CD4-positive, alpha-beta T cell treated with Interleukin-6 at 100 ng/mL for 8 hours (primary cell): ENCODE measurements at places on chromosomes 5 and 9.

DNA sequence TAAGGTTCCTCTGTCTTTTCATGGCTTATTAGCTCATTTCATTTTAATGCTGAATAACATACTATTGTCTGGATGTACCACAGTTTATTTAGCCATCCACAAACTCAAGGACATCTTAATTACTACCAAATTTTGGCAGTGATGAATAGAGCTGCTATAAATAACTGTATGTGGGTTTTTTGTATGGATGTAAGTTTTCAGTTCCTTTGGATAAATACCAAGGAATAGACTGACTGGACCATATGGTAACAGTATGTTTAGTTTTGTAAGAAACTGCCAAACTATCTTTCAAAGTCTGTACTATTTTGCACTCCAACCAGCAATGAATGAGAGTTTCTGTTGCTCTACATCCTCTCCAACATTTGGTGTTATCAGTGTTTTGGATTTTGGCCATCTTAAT is 38.7 kb downstream of the SCAMP1 start:
- no peak for DNase-seq

DNA sequence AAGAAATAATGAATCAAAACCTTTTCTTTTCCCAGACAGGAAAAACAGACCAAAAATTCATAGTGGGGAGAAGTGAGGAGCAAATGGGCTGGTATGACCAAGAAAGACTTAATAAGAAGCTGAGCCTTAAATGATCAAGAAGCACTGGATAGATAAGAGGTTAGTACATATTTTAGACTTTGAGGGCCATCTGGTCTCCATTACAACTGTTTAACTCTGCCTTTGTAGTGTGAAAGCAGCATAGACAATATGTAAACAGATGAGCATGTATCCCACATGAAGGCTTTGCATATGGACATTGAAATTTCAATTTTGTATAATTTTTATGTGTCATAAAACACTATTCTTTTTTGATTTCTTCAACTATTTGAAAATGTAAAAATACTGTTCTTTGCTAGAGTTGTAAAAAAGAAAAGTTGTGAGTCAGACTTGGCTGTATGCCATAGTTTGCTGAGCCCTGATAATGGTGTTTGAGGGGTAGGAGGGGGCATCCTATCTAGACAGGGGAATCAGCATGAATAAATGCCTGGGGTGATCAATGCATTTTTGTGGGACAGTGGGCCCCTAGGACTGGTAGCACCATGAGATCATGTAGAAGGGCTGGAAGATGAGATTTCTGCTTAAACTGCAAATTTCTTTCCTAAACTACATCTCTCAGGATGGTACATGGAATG is 91.8 kb upstream of the GPR151 start:
- DNase-seq: no peak

- no peak for DNase-seq
These were observed 8.3 kb downstream of the NANS start for GRCh38 chr9:98064623-98065392.

DNA sequence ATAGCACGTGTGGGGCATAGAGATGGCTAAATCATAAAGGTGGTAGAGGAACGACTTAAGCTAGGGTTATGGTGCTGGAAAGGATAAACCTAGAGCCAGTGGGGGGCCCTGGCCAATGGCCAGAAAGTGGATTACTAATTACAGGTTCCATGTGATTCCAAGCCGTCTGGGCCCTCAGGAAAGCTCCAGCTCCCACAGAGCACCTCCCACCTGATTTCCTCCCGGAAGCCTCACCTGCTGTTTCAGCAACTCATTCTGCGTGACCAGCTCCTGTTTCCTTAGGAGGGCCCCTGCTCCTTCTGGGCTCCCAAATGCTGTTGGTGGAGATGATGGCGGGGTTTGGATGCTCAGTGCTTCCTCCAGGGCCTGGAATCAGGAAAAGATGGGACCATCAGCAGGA is 16.2 kb downstream of the GPX3 start:
- no peak for DNase-seq

DNA sequence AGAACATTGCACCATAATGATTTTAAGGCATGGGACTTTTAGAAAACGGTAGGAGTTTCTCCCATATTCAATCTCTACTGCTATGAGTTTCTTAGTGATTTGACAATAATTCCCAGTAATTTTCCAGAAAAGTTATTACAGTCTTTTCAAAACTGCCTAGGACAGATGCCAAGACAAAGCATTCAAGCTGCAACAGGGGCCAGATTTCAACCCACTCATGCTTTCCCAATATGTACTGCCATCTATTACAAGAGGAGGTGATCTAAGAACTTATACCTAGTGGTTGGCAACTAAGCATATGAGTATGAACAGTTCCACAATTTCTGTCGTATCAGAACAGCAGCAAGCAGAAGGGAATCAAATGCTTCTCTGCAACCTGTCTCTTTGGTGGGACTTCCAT is 95.1 kb upstream of the TMED7 start:
- no peak for DNase-seq

DNA sequence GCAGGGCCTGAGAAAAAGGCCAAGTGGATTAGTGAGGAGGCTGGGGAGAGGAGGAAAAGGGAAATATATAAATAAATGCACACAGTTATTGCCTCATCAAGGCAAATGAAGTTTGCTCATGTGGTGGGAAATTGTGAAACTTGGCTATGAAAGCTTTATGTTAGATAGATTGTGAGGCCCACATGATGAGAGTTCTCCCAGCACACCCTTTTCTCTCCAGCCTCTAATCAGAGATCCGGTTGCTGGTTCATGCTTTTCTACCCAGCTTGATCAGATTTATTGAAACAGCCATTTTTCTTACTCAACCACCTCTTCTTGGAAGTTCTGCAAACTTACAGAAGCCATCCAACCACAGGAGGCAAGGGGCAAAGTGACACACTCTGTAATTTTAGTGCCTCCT is 125.8 kb upstream of the KLF4 start:
- DNase-seq: no peak

DNA sequence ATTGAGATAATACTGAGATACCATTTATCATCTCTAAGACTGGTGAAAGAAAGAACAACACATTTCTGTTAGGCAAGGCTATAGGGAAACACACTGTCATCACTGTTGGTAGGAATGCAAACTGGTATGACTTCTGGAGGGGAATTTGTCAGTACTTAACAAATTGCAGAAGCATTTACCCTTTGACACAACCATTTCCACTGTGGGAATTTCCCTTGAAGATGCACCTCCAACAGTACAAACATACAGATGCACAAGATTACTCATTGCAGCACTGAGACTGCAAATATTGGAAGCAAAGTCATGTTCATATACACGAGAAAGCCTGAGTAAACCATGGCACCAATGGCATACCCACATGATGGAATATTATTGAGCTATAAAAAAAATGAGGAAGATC is 17.6 kb downstream of the GM2A start:
- DNase-seq: no peak

DNA sequence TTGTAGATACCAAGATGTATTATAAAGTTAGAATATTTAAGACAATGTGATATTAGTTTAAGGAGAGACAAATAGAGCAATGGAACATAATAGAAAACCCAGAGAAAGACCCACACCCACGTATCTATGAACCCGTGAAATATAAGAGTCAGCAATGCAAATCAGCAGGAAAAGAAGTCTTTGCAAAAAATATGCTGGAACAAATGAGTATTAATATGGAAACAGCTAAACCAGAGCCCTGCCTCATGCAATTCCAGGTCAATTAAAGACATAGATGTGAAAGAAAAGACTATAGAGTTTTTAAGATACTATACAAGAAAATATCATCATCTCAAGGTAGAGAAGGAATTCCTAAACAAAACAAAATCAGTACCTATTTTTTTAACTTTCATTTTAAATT is 23.1 kb upstream of the IL3 start:
- DNase-seq: no peak

- no peak for DNase-seq
These were observed 63.7 kb upstream of the CACNA1B start for GRCh38 chr9:137813651-137814415.

DNA sequence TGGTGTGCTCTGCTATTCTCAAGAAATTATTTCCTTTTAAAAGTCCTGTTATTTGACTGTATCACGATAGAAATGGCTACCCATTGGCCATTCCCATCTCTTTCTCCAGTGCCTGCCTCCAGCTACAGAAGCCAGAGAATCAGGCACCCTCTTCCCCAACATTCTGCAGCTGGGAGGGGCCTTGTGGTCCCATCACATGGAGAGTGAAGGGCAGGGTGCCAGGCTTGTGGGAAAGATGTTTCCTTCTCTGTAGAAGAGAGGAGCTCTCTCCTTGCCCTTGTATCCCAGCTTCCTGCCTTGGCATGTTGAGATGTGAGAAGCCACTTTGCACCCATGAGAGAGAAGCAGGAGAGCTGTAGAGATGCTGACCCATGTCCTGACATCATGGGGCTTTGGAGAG is 465.0 kb downstream of the MTRR start:
- no peak for DNase-seq

- no peak for DNase-seq
These were observed 128.7 kb downstream of the ATG10 start for GRCh38 chr5:82100303-82101077.

- no peak for DNase-seq
These were observed 395.1 kb downstream of the ARHGEF28 start for GRCh38 chr5:74021126-74021525.

DNA sequence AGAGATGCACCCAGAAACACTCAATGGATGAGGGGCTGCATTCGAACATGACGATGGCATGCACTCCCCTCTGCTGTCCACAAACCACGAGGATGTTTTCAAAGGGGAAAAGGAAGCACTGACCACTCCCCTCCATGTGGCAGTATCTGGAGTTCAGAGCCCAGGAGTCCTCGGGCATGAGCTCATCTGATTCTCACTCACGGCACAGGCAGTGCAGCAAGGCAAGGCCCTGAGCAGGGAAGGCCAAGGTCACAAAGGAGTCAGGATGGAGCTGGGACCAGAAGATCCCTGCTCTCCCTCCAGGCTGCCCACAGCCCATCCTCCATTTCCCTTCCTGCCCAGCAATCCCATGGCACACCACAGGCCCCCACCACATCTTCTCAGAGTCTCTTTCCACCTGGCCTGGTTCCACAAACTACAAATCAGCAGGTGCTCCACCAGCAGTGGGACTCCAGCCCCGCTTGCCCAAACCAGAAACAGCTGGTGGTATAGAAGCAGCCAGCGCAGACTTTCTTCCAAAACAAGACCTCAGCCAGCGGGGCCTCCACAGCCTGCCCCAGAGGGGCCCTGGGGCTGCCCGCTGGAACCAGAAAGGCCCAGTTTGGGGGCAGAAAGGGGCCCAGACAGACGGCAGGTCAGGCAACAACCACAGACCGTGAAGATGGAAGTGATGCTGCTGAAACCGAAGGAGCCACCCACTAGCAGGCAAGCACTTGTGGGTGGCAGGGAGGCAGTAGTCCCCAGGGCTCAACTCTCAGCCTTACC is 12.2 kb downstream of the TNIP1 start:
- DNase-seq: no peak

DNA sequence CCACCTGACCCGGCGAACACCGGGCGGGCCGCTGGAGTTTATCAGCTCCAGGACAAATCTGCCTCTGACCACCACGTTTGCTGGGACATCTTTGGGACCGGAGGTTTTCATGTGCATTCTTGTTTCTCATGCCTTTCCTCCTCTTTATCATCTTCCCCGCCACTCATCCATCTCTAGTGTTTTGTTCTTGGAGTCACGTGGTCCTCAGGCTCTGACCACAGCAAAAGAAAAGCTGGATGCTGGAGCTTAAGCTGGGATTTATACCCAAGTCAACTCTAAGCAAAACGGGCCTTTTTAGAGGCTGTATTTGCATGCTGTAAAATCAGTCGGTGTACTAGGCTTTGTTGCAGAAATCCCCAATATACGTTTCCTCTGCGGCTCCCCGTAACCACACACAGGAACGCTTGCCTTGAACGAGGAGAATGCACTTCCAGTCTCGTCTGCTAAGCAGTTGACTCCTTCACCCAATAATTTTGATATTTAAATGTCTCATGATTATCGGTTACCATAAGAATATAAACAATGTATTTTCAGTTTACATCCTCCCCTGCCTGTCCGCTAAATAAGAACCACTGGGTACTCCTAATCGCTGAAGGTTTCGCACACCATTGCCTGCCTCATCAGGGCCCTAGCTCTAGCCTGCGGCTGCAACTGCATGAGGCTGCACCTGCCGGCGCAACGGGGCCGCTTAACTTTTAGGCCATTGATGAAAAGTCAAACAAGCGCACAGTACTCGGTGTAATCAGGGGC is 560 bp upstream of the NDUFS6 start:
- peak; percentile 34 for DNase-seq

GRCh38 chr9:3879315-3879714 is 353.5 kb upstream of the RFX3 start:
- no peak for DNase-seq
